ENCODE measurements at places on chromosomes 13 and 19. TPM values are rescaled to one million over a fixed set of nuclear protein-coding genes. Genes with fewer than 3 reads are reported as not detected.

ATF5 gene
- polyA plus RNA-seq: 37.1 TPM

ZNF433 gene
- polyA plus RNA-seq: 4.3 TPM

CEACAM8 gene
- polyA plus RNA-seq: 0.16 TPM

DNA sequence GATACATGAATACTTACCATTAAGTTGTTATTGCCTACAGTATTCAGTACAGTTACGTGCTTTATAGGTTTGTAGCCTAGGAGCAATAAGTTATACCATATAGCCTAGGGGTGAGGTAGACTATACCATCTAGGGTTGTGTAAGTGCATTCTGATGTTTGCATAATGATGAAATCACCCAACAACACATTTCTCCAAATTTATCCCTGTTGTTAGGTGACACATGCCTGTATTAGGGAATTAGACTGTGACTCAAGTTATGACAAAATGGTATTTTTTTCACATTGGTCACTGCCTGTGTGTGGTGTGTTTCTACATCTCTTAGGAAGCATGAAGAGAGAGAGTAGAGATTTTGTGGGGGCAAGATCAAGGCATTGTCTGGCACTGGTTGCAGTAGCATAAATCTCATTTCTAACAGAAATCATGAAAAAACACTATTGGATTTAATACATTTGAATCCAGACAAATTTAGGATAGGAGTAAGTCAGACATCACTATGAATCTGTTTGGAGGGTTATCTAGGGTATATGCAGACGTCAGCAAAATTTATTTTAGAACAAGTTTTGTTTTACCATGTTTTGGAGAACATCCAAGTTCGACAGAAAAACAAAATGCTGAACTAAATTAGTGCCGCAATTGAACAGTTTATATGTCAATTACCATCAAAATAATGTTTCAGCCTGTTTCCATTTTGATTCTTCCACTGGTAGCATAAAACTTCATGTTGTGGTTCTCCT lies 332.1 kb downstream of the LMO7 start:
- DNase-seq: no peak

DNA sequence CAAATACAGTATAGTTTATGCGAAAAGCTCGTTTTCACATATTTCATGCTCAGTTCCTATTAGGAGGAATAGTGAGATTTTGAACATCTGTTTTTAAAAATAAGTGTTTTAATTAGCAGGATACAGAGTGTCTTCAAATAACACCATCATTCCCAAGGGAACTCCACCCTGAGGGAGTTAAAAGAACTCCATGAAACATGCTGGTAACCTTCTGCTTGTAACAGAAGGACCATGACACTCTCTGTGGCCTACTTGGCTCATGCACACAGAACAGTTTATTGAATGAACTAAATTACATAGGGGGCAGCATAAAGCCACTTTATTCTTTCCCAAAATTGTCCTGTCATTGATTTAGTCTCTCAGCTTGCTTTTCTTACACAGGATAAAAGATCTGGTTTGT lies 809.5 kb upstream of the SLITRK6 start:
- no peak for DNase-seq

DNA sequence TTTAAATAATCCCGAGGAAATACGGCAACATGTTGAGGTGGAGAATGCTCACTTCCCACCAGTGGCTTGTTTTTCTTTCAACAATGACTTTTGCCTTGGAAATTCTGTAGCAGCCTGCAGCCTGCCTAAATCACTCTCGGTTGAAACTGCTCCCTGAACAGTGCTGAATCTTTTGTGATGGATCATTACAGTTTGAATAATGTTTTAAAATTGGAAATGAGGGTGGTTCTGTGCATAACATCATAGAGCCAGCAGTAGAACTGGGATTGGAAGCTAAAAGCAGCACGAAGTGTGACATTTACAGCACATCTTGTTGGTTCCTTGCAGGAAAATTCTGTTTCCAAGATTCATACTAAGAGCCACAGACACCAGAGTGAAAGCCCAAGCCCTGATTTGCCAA lies 74.1 kb upstream of the GPR12 start:
- DNase-seq: no peak

DNA sequence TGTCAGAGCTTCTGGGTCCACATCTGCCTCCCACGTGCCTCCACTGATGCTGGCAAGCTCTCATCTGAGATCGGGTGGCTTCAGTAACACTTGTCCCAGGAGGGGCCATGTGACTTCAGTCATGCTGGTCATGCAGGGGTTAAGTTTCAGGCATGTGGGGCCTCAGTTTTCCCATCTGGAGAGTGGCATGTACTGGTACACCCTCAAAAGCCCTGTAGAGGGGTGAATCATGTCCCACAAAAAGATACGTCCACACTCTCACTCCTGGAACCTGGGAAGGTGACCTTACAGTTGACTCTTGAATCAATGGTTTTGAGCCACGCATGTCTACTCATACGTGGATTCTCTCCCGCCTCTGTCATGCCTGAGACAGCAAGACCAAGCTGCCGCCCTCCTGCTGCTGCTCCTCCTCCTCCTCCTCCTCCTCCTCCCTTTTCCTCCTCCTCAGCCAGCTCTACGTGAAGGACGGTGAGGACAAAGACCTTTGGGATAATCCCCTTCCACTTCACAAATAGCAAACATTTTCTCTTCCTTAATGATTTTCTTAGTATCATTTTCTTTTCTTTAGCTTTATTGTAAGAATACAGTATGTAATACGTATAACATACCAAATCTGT lies 53.7 kb downstream of the COMP start:
- no peak for DNase-seq

- peak; percentile 33 for DNase-seq
Observed at GRCh38 chr19:3028305-3029064, 595 bp downstream of the TLE2 start.

GRCh38 chr13:46340631-46341111 lies 46.4 kb downstream of the RUBCNL start:
- DNase-seq: no peak

DNA sequence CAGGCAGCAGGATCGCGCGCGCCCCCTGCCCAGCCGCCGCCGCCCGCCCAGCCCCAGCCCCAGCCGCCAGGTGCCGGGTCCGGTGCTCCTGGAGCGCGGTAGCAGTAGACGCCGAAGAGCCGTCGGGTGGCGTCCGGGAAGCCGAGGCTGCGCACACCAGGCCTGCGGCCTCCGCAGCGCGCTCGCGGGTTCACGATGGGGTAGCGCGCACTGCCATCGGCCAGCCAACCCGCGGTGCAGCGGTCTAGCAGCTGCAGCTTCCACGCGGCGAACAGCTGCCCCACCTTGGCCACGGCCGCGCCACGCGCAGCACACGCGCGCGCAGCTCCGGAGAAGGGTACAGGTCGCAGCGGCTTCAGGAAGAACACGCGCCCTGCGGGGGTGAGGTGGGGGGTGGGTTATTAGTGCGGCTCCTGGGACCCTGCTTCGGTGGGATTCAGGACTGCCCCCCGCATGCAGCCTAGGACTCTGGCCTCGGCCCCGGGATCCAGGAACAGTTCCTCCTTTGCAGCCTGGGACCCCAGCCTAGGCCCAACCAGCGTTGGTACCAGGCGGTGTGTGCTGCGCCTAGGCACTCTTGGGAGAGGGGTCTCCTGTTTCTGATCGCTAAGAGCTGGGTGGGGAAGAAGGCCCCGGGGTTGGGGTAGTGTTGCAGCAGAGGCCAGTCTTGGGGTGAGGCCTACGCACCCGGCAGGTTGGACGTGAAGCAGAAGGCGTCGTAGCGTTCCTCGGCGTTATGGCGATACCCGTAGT lies 15.1 kb downstream of the TM6SF2 start:
- DNase-seq: no peak

DNA sequence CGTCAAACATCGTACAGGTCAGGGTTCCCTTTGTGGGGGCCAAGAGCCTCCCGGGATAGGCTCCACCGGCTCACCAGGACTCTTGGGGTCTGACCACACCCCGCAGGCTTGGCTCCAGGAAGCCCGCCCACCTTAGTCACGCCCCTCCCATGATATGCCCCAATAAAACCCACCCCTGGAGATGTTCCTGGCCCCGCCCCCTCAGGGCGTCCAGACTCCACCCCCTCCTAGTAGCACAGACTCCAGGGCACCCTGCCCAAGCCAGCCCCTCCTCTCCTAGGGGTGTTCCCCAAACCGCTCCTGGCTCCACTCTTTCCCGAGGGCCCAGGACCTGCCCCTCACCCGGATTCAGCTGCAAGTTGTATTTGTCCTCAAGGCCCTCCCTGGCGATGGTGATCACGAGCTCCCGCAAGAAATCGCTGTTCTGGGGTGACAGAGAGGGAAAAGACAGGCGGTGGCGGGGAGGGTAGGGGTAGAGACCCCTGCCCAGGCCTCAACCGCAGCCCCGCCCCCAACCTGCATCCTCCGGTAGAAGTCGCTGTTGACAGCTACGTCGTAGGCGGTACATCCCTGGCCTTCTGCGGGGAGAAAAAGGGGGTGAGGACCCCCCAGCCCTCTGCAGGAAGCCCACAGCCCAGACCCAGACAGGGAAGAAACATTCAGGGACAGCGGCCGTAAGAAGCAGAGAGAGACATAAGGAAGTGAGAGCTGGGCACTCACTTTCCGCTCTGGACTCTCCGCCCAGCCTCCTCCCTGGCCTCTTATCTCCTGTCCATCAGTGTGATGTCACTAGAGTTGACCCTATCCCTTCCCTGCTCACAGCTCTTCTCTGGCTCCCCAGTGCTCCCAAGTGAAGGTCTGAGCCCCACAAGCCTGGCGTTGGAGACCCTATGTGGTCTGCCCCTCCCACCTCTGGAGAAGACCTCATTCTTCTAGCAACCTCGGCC lies 3.9 kb downstream of the PIH1D1 start:
- DNase-seq: peak; percentile 55

DNA sequence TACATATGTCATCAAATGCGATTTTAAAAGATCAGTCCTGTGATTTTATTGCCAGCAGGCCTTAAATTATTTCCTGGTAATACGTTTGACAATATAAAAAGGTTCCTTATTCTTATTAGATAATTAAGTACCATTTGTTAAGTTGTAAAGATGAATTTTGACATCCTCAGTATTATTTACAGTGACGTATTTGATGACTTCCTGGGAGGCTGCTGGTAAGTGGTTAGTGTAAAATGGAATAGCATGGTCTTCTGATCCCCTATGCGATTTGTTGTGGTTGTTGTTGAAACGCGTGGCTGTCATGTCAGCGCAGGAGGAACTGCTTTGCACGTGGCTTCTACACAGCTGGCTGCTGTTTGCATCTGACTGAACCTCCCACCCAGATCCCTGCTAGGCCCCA lies 99.7 kb downstream of the DCLK1 start:
- no peak for DNase-seq

All from muscle of leg (tissue), 16 donors.